ENCODE measurements at places on chromosomes 11 and 22.

- DNase-seq, result no peak
These were observed 613.8 kb upstream of the TENM4 start for GRCh38 chr11:80054582-80055165.

- DNase-seq, result no peak
These were observed 5.6 kb upstream of the PRG2 start for GRCh38 chr11:57395905-57396623.

DNA sequence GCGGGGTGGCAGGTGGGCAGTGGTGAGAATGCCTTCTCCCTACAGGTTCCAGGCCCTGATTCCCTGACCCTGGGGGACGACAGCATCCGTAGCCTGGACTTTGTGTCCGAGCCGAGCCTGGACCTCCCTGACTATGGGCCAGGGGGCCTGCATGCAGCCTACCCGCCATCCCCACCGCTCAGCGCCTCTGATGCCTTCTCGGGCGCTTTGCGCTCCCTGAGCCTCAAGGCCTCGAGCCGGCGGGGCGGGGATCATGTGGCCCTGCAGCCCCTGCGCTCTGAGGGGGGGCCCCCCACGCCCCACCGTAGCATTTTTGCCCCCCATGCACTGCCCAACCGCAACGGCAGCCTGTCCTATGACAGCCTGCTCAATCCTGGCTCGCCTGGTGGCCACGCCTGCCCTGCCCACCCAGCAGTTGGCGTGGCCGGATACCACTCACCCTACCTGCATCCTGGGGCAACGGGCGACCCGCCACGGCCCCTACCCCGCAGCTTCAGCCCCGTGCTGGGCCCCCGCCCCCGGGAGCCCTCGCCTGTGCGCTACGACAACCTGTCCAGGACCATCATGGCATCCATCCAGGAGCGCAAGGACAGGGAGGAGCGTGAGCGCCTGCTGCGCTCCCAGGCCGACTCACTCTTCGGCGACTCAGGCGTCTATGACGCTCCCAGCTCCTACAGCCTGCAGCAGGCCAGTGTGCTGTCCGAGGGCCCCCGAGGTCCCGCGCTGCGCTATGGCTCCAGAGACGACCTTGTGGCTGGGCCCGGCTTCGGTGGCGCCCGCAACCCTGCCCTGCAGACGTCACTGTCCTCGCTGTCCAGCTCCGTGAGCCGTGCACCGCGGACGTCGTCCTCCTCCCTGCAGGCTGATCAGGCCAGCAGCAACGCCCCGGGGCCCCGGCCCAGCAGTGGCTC is 7.9 kb downstream of the CCDC188 start:
- no peak for DNase-seq

GRCh38 chr22:26770624-26771023 is 113.2 kb downstream of the MIAT start:
- DNase-seq, result peak; percentile 66

DNA sequence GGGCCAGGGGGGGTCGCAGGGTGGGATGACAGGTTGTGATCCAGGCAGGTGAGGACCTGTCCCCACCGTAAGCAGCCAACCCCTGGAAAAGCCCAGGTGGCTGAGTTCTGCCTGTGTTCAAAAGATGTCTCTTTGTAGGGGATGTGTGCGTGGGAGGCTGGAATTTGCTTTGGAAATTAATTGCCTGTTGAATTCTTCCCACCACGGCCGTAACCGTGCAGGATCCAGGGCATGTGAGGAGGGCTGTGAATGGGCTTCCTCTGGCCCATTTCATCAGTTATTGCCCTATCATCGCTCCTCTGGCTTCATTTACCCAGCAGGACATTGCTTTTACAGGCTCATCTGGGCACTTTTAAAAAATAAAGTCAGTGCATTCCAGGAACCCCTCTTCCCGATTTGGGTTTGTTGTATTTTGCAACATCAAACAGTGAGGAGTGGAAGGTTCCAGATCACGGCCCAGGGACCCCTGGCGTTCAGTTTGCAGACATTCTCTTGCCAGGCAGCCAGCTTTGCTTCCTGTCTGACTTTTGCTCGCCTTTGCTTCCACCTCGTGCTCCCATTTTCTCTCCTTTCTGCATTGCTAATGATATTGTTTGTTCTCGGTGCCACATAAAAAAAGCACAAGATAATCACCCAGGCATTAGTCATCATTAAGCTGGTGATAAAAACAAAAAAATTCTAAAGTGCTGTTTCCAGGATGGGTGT is 1306.6 kb downstream of the BRD1 start:
- DNase-seq, result no peak

DNA sequence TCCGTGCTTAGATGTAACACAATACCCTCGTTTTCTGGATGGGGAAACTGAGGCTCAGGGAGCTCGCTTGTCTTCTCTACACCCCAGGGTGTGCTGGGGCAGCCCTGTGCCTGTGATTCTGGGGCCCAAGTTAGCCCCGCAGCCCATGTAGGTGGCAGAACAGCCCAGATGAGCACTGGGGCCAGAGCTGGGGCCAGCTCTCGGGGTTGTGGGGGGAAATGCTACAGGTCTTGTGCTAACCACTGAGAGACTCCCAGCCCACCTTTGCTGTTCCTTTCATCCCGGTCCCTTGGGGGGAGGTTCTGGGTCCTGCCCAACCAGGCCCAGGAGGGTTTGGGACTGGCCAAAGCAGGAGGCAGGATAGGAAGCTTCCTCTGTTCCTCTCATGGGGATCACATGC is 13.5 kb downstream of the MYEOV start:
- DNase-seq, result no peak

GRCh38 chr22:46012881-46013281 is 35.9 kb upstream of the WNT7B start:
- DNase-seq, result no peak

DNA sequence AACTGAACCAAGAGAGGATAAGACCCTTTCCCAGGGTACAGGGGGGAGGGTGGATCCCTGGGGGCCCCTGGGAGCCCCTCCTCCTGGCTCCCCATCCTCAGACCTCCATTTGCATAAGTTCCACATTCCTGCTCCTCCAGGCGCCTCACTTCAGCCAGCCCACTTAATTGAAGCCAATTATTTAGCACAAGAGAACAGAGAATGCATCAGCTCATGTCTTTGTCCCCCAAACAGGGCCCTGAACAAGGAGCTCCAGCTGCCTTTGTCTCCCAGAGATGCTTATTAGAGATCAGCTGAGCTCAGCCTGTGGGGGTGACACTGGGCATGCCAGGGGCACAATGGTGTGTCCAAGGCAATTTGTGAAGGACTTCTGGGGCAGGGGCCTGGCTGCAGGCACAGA is 89.9 kb upstream of the PRDM11 start:
- DNase-seq, result no peak

Data from fibroblast of skin of back (primary cell).